ENCODE measurements at places on chromosomes 2 and 18.

DNA sequence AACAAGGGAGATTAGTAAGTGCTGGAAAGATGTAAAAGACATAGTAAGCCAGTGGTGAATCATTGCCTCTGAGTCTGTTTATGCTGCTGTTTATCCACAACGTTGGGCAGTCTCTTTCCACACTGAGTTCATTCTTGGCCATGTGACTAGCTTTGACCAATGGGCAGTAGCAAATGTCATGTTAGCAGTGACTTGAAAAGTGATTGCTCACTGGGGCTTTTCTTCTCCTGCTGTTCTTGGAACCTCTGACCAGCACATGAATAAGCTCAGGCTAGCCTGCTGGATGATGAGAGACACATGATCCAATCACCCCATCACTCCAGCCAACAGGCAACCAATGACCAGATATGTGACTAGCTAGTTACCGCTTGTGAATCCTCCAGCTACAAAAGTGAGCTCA, 360.4 kb downstream of the SLC4A3 start:
- H3K27ac ChIP-seq: no peak overlapping the region
- DNase-seq: no peak
- H3K4me3 ChIP-seq: no peak overlapping the region
- no peaks in the 10 kb centered on the region for H3K4me1 ChIP-seq

DNA sequence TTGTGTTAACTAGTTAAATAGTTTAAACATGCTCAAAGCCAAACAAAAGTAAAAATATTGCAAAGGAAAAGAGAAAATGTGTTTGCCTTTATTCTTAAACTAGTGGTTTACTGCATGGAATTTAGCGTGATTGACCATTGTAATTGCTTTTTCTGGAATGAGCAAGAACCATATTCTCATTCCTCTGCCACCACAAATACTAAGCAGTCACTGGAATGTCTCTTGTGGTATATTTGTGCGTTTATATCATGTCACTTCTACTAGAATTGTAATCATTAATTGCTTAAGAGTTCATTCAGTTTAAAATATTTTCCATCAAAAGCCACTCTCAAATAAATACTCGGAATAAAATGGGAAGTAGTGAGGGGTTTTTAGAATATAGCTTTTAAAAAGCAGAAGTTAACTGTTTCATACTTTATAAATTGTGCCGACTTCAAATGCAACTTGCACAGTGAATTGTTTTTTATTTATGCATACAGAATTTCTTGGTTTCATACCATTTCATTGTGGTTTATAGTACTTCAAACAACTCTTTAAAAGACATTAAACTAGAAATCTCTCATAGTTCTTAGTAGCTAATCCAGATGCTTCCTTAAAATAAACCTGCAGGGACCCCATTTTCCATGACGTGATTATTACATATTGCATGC, 288.1 kb downstream of the EPHA4 start:
- H3K4me3 ChIP-seq: no peak overlapping the region
- H3K4me1 ChIP-seq: no peaks in the 10 kb centered on the region
- H3K27me3 ChIP-seq: no peaks in the 10 kb centered on the region
- no peaks in the 10 kb centered on the region for H3K36me3 ChIP-seq
- H3K27ac ChIP-seq: no peak overlapping the region

DNA sequence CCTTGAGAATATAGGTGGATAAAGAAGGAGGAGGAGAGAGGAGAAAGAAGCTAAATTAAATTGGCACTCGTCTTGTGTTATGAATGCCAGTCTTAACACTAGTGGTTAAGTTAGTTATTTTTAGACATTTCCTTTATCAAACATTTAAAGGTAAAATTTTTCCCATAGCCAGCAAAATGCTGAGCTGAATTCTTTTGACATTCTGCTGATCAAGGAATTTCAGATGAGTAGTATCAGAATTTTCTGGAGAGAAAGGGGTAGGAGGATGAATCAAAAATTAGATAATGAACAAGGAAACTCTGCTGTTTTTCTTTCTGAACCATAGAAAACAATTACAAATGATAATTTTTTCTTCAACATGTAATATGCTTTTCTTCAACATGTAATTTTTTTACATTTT, 52.5 kb downstream of the ASXL3 start:
- no peaks in the 10 kb centered on the region for H3K36me3 ChIP-seq
- DNase-seq: no peak
- H3K4me1 ChIP-seq: no peaks in the 10 kb centered on the region
- no peaks in the 10 kb centered on the region for H3K27me3 ChIP-seq

GRCh38 chr18:61651880-61652268, 240.9 kb downstream of the RNF152 start:
- no peaks in the 10 kb centered on the region for H3K27me3 ChIP-seq
- H3K4me1 ChIP-seq: no peaks in the 10 kb centered on the region
- H3K36me3 ChIP-seq: no peaks in the 10 kb centered on the region
- no peak overlapping the region for H3K4me3 ChIP-seq
- DNase-seq: no peak

GRCh38 chr2:96099861-96100798, 16.2 kb downstream of the ADRA2B start:
- no peak for DNase-seq
- no peak overlapping the region for H3K27ac ChIP-seq
